Upper lobe of left lung (tissue), 6 donors: ENCODE measurements at places on chromosomes 7 and 10.

GRCh38 chr10:95601116-95601719 lies 40.0 kb upstream of the SORBS1 start:
- DNase-seq: peak; percentile 74
- H3K27me3 ChIP-seq: no peaks in the 10 kb centered on the region
- H3K4me3 ChIP-seq: no peak overlapping the region
- H3K36me3 ChIP-seq: peaks cover 2% of the 10 kb centered on the region
- H3K27ac ChIP-seq: no peak overlapping the region
- H3K4me1 ChIP-seq: peaks cover 4% of the 10 kb centered on the region

GRCh38 chr10:17835688-17836087 lies 26.5 kb downstream of the MRC1 start:
- no peaks in the 10 kb centered on the region for H3K4me1 ChIP-seq
- no peak overlapping the region for H3K27ac ChIP-seq
- DNase-seq: no peak
- H3K4me3 ChIP-seq: no peak overlapping the region
- H3K27me3 ChIP-seq: no peaks in the 10 kb centered on the region
- H3K36me3 ChIP-seq: no peaks in the 10 kb centered on the region

- no peak overlapping the region for H3K4me3 ChIP-seq
- H3K36me3 ChIP-seq: no peaks in the 10 kb centered on the region
- peak overlapping the region; percentile 18 for H3K27ac ChIP-seq
- DNase-seq: no peak
- H3K27me3 ChIP-seq: no peaks in the 10 kb centered on the region
These were observed 186.7 kb upstream of the PLXDC2 start for GRCh38 chr10:19629567-19629966.

DNA sequence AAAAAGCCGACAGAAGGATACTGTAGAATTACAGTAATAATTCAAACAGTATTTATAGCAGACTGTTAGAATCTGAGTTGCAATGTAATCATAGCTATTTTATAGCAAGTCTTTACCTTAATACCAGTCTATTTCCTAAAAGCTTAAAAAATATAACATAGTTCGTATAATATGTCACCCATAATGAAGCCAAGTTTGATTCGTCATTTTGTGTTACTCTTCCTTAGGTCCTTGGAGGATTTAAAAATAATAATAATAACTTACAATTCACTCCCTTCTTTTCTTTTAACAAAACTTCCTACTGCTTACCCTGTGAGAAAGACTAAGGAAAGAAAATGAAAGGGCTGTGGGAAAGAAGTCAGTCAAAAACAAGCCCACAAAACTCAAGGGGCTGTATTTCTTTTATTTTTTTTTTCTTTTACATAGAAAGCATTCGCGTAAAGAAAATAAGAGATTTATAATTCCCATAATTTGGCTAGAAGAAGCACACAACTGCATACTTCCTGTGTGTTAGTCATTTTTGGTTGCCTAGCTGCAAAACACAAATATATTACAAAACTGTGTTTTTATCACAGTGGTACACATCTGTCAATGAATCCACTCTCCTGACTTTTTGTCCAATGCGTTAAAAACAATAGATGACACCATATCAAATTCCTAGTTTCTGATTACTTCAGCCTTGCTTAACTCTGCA lies 187.2 kb upstream of the CELF2 start:
- H3K27ac ChIP-seq: peak overlapping the region; percentile 83
- H3K4me1 ChIP-seq: peaks cover 2% of the 10 kb centered on the region
- no peaks in the 10 kb centered on the region for H3K27me3 ChIP-seq
- DNase-seq: no peak

GRCh38 chr10:91433620-91434019 lies 23.5 kb downstream of the HECTD2 start:
- H3K27ac ChIP-seq: no peak overlapping the region
- no peak overlapping the region for H3K4me3 ChIP-seq
- no peaks in the 10 kb centered on the region for H3K4me1 ChIP-seq
- peaks cover 5% of the 10 kb centered on the region for H3K36me3 ChIP-seq
- H3K27me3 ChIP-seq: no peaks in the 10 kb centered on the region

GRCh38 chr10:115295213-115295805 lies 202.1 kb downstream of the ATRNL1 start:
- no peak for DNase-seq
- no peaks in the 10 kb centered on the region for H3K4me1 ChIP-seq
- H3K27ac ChIP-seq: no peak overlapping the region
- no peaks in the 10 kb centered on the region for H3K27me3 ChIP-seq

GRCh38 chr7:137975221-137975620 lies 26.7 kb downstream of the CREB3L2 start:
- H3K27ac ChIP-seq: no peak overlapping the region
- no peaks in the 10 kb centered on the region for H3K27me3 ChIP-seq
- peaks cover 28% of the 10 kb centered on the region for H3K4me1 ChIP-seq
- no peak for DNase-seq
- no peak overlapping the region for H3K4me3 ChIP-seq
- no peaks in the 10 kb centered on the region for H3K36me3 ChIP-seq

DNA sequence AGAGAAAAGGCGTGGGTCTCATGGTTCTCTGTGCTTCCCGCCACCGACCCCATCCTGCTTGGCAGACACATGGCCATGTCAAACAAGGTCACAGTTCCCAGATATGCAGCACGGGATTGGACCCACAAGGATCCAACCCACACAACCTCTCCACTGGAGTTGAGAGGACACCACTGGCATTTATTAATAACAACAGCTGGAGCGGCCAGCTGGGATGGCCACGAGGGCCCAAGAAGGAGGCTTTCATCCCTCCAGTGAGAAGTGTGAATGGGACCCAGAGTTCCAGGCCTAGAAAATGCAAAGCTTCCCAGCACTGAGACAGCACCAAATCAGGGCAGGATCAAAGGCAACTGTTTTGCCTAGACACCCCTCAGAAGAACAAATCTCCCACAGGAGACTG lies 31.5 kb downstream of the FGFR2 start:
- H3K27ac ChIP-seq: no peak overlapping the region
- DNase-seq: no peak
- no peak overlapping the region for H3K4me3 ChIP-seq
- no peaks in the 10 kb centered on the region for H3K36me3 ChIP-seq
- no peaks in the 10 kb centered on the region for H3K4me1 ChIP-seq
- H3K27me3 ChIP-seq: no peaks in the 10 kb centered on the region

GRCh38 chr10:4174197-4174596 lies 389.2 kb upstream of the KLF6 start:
- no peak for DNase-seq
- no peak overlapping the region for H3K27ac ChIP-seq
- H3K36me3 ChIP-seq: no peaks in the 10 kb centered on the region
- H3K4me1 ChIP-seq: no peaks in the 10 kb centered on the region
- H3K27me3 ChIP-seq: no peaks in the 10 kb centered on the region

DNA sequence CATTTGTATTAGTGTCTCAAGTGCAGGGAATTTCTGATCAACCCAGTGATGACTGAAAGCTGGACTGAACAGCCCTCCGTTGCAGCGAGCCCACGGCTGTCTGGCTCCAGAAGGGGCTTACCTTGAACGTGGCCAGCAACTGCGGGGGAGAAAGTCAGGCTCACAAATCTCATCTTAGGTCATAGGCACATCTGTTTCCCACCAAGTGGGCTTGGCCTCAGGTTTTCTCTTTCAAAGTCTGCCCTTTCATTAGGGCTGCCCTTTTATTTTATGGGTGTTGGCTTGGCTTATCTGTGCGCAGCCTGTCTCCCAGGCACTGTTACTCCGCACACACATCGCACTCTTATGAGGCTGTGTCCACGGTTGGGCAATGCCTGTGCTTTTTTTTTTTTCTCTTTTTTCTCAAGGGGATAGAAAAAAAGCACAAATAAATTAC lies 178.0 kb downstream of the JCAD start:
- H3K27me3 ChIP-seq: no peaks in the 10 kb centered on the region
- no peak overlapping the region for H3K4me3 ChIP-seq
- H3K4me1 ChIP-seq: peaks cover 8% of the 10 kb centered on the region

DNA sequence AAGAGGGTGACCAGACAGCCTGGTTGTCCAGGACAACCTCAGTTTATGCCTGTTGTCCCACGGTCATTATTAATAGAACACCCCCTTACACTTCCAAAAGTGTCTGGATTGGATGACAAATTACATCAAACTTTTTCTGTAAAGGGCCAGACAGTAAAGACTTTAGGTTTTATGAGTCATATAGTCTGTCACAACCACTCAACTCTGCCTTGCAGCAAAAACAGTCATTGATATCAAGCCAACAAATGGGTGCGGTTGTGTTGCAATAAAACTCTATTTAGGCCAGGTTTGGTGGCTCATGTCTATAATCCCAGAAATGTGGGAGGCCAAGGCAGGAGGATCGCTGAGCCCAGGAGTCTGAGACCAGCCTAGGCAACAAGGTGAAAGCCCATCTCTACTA lies 66.7 kb upstream of the ATP6V0A4 start:
- no peak for DNase-seq
- no peak overlapping the region for H3K4me3 ChIP-seq
- H3K4me1 ChIP-seq: no peaks in the 10 kb centered on the region
- H3K36me3 ChIP-seq: no peaks in the 10 kb centered on the region
- no peaks in the 10 kb centered on the region for H3K27me3 ChIP-seq

DNA sequence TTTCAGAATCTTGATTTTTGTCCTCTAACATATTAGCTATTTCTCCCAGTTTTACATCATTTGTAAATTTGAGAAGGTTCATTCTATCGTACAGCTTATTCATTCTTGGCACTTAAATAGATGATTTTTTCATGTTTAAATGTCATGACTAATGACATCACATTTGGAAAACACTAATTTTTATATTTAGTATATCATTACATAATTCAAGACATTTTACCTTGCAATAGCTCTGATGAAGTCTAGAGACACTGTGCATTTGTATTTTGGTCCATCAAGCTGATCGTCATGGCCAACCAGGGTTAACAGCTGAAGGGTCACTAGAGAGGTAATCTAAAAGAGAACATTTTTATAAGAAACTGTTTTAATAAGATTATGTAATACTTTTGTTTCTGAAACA lies 71.3 kb downstream of the ORC5 start:
- peaks cover 5% of the 10 kb centered on the region for H3K36me3 ChIP-seq
- DNase-seq: no peak
- H3K4me1 ChIP-seq: no peaks in the 10 kb centered on the region

- H3K27ac ChIP-seq: no peak overlapping the region
- H3K27me3 ChIP-seq: no peaks in the 10 kb centered on the region
- no peaks in the 10 kb centered on the region for H3K36me3 ChIP-seq
- no peak for DNase-seq
- no peaks in the 10 kb centered on the region for H3K4me1 ChIP-seq
- no peak overlapping the region for H3K4me3 ChIP-seq
These were observed 20.8 kb upstream of the NMT2 start for GRCh38 chr10:15189133-15189885.

- no peaks in the 10 kb centered on the region for H3K27me3 ChIP-seq
- peaks cover 28% of the 10 kb centered on the region for H3K36me3 ChIP-seq
- peaks cover 26% of the 10 kb centered on the region for H3K4me1 ChIP-seq
- peak overlapping the region; percentile 73 for H3K27ac ChIP-seq
- peak overlapping the region; percentile 98 for H3K4me3 ChIP-seq
- no peak for DNase-seq
These were observed 944 bp downstream of the RHBDD2 start for GRCh38 chr7:75879771-75880184.

- no peak for DNase-seq
- no peaks in the 10 kb centered on the region for H3K4me1 ChIP-seq
- no peak overlapping the region for H3K27ac ChIP-seq
- H3K4me3 ChIP-seq: no peak overlapping the region
These were observed 558.1 kb downstream of the PTPRN2 start for GRCh38 chr7:158029509-158029908.

- H3K4me1 ChIP-seq: no peaks in the 10 kb centered on the region
- no peaks in the 10 kb centered on the region for H3K27me3 ChIP-seq
- H3K36me3 ChIP-seq: no peaks in the 10 kb centered on the region
- H3K27ac ChIP-seq: no peak overlapping the region
These were observed 103.9 kb downstream of the GATA3 start for GRCh38 chr10:8158193-8159071.

GRCh38 chr7:116195451-116195850 lies 14.9 kb upstream of the TES start:
- no peak overlapping the region for H3K27ac ChIP-seq
- no peaks in the 10 kb centered on the region for H3K4me1 ChIP-seq
- H3K36me3 ChIP-seq: no peaks in the 10 kb centered on the region
- no peak for DNase-seq
- H3K27me3 ChIP-seq: no peaks in the 10 kb centered on the region

GRCh38 chr10:103590744-103591291 lies 97.3 kb downstream of the NEURL1 start:
- no peaks in the 10 kb centered on the region for H3K4me1 ChIP-seq
- H3K27me3 ChIP-seq: no peaks in the 10 kb centered on the region
- DNase-seq: no peak

DNA sequence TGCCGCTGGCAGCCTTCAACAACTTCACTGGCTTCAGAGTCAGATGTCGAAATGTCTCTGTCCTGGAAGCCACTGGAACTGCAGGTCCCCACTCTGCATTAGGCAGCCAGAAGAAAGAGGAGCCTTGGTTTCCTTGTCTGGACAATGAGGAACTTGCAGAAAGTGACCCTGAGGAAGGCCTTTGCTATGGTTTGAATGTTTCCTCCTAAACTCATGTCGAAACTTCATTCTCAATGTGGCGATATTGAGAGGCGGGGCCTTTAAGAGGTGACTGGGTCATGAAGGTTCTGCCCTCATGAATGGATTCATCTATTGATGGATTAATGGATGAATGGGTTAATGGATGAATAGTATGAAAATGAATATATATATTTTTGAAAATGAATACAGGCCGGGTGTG lies 61.6 kb upstream of the GPR26 start:
- no peaks in the 10 kb centered on the region for H3K4me1 ChIP-seq
- no peak overlapping the region for H3K4me3 ChIP-seq
- H3K27me3 ChIP-seq: no peaks in the 10 kb centered on the region
- H3K36me3 ChIP-seq: no peaks in the 10 kb centered on the region

DNA sequence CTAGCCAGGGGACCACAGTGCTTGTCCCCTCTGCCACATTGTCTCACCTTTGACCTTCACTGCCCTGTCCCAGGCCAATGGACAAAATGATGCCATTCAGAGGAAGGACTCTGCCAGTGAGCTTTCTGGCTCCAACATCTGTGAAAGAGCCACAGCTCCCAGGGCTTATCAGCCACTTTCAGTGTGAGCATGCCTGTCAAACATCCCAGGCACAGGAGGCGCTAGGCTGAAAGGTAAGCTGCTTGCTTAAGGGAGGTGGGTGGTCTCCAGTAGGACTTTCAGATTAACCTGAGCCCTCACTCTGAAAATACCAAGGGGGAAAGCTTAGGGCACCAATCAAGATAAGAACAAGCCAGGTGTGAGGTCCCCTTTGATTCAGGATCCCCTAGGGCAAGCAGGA lies 59.8 kb upstream of the GDF10 start:
- H3K27me3 ChIP-seq: no peaks in the 10 kb centered on the region
- no peaks in the 10 kb centered on the region for H3K36me3 ChIP-seq
- no peak overlapping the region for H3K27ac ChIP-seq
- no peaks in the 10 kb centered on the region for H3K4me1 ChIP-seq

- no peaks in the 10 kb centered on the region for H3K27me3 ChIP-seq
- peak; percentile 60 for DNase-seq
- H3K4me3 ChIP-seq: no peak overlapping the region
- peaks cover 5% of the 10 kb centered on the region for H3K4me1 ChIP-seq
- H3K36me3 ChIP-seq: no peaks in the 10 kb centered on the region
- no peak overlapping the region for H3K27ac ChIP-seq
These were observed 30.4 kb downstream of the STK32C start for GRCh38 chr10:132277311-132277741.
